ENCODE measurements at places on chromosomes 1 and 21.

DNA sequence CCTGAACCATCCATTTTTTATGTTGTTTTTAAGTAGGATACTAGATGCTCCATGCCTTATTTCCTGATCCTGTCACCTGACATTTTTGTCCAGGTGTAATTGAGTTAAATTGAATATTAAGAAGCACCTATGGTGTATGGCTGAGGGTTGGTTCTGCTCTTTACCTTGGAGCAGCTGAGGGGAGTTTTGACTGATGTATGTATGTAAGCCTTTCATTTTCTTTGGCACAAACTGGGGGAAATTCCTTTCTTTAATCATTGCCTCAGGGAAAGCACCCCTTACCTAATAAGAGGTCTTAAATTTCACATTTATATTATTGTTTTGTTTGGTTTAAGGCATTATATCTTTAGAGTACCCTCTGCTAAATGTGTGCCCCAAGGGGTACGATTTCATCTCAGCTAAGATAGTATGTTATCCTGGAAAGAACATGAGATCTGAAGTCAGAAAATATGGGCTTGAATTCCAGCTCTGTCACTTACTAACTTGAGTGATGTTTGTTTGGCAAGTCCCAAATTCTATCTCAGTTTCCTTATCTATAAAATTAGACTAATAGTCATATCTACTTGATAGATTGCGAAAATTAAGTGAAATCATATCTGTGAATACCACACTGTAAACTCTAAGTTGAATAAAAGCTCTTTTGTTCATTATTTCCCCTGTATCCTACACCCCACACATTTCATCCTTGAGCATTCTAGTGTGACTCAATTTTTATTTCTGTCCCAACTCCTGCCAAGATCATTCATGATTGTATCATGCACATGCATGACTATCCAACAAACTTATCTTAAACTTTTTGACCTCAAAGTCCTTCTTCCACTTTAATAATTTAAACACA lies 57.7 kb upstream of the NUF2 start:
- DNase-seq = no peak

- no peak for DNase-seq
Observed at GRCh38 chr1:236370420-236370819, 23.7 kb upstream of the EDARADD start.

DNA sequence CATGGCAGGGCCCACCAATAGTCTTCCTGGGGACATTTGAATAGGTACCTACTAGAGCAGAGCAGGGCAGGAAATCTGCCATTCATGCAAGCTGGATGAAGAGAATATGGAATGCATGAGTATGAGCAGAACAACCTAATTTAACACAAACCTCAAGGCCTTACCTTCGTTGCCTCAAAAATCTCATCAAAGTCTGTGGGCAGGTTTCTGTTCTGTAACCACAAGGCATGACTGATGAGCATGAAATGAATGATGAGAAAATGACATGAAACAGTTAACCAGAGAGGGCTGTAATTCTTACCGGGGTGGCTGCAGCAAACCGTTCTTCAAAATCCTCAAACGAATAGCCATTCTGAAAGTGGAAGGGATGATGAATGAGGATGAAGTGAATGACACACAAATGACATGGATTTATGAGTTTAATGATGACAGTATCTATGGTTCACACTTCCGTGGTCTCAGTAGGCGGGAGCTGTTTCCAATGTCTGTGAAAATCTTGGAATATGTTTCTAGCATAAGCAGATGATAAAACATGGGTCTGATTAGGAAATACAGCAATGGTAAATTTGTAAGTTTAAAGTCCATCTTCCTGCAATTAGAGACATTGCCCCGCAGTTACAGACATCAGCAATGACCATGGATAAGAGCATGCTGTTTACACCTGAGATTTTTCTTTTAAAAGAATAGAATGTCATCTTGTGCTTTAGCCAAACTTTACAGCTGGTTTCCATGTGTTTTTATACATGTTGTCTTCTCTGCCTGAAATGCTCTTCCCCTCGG lies 67.6 kb upstream of the C8B start:
- DNase-seq = no peak

DNA sequence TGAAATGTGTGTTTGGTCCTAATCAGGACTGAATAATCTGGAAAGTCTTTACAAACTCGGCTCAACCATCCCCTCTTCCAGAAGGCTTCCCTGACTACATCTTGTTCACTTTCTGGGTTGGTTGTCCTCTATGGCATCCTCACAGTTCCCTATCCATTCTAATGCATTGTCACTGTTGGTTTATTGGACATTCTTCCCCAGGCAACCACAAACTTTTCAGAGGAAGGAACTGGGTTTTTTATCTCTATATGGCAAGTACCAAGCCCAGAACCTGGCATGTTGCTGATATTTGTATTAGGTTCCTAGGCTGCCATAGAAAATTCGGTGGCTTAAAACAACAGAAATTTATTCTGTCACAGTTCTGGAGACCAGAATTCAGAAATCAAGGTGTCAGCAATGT lies 363.5 kb upstream of the ST6GALNAC5 start:
- DNase-seq = no peak

- no peak for DNase-seq
Observed at GRCh38 chr1:2470290-2471158, 5.6 kb upstream of the PLCH2 start.

- DNase-seq = no peak
Observed at GRCh38 chr1:167068761-167069160, 21.4 kb downstream of the GPA33 start.

- no peak for DNase-seq
Observed at GRCh38 chr1:201954263-201955008, 867 bp upstream of the TIMM17A start.

DNA sequence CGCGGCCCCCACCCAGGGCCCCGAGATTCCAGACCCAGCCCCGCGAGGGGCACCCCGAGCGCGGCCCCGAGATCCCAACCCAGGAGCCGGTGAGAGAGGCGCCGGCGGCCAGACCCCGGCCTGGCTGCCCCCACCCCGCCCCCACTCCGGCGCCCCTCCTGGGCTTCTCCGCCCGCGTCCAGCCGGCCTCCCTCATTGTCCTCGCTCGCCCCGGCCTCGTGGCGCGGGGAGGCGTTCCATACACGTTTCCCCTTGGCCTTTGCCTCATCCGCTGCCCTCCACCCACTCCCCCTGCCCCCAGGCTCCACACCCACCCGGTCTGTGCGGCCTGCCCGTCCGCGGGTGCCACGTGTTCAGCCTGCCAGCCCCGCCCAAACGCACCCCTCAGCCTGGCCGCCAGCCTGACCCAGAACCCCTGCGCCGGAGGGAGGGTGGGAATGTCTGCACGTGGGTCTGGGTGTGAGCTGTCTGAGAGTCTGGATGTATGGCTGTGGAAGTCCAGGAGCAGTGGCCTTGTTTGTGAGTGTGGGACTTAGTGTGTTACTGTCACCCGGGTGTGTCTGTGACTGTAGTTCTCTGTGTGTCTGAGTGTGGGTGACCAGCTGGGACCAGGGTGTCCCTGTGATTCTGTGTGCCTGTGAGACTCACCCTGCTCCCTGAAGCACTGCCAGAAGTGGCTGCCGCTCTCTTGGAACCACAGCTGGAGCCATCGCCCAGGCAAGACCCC lies 681 bp downstream of the B4GALT2 start:
- DNase-seq = peak; percentile 83

GRCh38 chr21:34909492-34910292 lies 139.4 kb downstream of the RUNX1 start:
- no peak for DNase-seq

DNA sequence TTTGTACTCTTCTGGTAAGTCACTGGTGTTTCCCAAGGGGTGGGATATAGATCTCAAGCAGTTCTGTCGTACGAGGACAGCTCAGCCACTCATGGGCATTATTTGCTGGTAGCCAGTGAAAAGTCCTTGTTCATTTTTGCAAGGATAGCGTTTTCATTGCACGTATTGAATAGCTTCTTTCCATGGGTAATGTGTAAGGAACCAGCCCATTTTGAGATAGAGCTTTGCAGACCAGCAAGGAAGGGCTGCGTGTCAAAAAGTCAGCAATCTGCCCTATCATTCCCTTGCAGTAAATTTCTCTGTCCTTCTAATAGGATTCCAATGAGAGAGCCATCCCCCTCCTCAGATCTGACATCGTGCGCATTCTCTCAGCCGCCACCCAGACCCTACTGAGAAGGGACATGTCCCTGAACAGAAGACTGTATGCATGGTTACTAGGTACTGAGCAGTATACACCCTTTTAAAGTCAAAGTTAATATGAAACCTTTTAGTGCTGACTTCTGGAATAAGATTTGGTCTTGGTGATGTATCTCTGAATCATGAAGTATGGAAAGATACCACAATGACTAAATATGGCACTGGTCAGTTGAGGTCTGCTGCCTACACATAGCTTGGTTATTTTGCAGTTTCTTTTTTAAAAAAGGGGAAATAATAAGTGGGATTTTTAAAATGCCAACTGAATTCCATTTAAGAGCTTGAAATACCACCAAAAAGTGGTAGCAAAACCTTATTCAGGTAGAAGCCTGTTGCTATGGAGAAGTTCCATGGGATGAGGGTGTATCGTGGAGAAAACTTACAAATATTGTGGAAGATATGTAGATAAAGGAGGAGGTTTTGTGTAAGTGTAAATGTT lies 55.3 kb downstream of the DOP1B start:
- peak; percentile 82 for DNase-seq

GRCh38 chr1:16173447-16174260 lies 17.8 kb upstream of the EPHA2 start:
- DNase-seq = peak; percentile 71

- no peak for DNase-seq
Observed at GRCh38 chr1:71041806-71042205, 5.8 kb downstream of the PTGER3 start.

- no peak for DNase-seq
Observed at GRCh38 chr1:71210718-71211117, 129.9 kb upstream of the ZRANB2 start.

- no peak for DNase-seq
Observed at GRCh38 chr1:63269571-63269970, 52.8 kb upstream of the FOXD3 start.

- DNase-seq = no peak
Observed at GRCh38 chr1:39128959-39129358, 75.5 kb upstream of the MACF1 start.

DNA sequence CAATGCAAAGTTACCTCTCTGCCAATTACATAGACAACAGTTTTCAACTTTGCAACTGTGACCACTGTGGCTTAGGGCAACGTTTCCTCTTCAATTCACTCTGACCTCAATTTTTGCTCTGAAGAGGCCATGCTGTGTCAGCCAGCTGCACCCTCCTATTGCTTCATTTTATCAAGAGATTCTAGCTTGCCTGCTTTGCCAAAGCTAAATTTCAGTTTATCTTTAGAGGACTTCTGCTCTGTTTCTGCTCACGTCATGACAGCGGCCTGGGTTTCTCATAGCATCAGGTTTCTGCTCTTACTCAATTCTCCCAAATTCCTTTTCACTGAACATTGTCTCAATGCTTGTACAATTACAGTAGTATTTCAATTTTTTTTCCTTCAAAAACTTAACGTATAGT lies 154.6 kb downstream of the PLA2G4A start:
- no peak for DNase-seq

DNA sequence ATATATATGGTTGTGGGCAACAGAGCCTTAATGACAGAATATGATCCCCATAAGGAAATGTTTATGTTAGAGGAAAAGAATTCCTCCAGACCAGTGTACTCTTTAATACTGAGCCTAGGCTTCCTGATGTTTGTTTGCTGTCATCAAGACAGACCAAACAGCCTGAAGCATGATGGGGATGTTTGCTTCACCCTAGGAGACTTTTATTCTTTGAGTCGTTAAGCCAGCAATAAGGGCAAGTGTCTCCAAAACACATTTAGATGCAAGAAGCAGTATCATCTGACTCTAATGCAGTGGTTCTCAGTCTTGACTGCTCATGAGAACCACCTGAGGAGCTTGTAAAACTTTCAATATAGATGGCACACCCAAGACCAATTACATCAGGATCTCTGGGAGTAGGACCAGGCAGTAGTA lies 33.1 kb downstream of the UBE2U start:
- no peak for DNase-seq

GRCh38 chr1:151288502-151288901 lies 6.4 kb downstream of the ZNF687 start:
- no peak for DNase-seq

GRCh38 chr1:180221462-180221861 lies 8.6 kb upstream of the LHX4 start:
- DNase-seq = peak; percentile 62

DNA sequence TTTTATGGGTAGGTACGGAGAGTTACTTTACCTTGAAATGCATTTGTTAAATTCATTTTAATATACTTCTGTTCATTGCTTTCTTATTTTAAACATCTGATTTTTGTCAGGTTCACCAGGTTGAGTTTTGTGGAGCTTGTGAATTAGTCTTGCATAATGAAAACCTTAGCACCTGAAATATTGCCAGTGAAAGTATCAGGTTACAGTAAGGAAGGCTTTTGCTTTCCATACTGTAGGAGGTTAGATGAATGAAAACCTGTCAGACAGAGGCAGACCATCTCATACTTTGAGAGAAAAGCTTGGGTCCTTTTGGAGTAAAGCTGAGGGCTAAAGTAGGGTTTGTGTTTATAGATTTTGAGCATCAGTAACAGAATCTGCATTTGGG lies 34.7 kb downstream of the THRAP3 start:
- DNase-seq = no peak

- DNase-seq = peak; percentile 70
Observed at GRCh38 chr1:39204441-39205081, at the start of gene MACF1. MACF1 (plus strand) TSS chr1:39204695; CDS start chr1:39205023, 328 bp downstream.

GRCh38 chr1:159594625-159595405 lies 7.2 kb downstream of the APCS start:
- no peak for DNase-seq

GRCh38 chr1:40162753-40163441 lies 1.7 kb downstream of the RLF start:
- DNase-seq = peak; percentile 27

DNA sequence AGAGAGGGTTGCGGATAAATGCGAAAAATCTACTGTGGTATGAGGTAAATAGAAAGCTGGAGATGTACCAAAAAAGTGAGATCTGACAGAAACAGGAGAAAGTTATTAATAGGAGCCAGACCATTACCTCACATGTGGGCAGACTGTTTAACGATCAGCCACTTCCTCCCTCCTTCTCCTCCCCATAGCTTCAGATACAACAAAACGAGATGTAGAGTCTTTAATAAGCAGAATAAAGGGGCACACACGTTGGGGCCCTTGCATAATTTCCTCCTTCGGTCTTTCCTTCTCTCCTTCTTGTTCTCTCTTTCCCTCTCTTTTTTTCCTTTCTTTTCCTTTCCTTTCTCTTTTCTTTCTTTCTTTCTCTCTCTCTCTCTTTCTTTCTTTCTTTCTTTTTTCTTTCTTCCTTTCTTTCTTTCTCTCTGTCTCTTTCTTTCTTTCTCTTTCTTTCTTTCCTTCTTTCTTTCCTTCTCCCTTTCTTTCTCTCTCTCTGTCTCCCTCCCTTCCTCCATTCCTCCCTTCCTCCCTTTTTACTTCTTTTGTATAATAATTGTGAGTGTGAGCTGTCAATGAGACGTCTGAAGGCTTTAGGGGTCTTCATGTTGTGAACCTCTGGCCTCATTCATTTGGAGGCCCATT lies 242.1 kb downstream of the GRIK1 start:
- no peak for DNase-seq

- DNase-seq = peak; percentile 25
Observed at GRCh38 chr1:170790651-170791071, 126.7 kb downstream of the PRRX1 start.

- peak; percentile 84 for DNase-seq
Observed at GRCh38 chr1:10494754-10495474, 20.2 kb downstream of the PEX14 start.

Data from AG08396 (cell line).